ENCODE measurements at places on chromosomes 11 and 22.

DNA sequence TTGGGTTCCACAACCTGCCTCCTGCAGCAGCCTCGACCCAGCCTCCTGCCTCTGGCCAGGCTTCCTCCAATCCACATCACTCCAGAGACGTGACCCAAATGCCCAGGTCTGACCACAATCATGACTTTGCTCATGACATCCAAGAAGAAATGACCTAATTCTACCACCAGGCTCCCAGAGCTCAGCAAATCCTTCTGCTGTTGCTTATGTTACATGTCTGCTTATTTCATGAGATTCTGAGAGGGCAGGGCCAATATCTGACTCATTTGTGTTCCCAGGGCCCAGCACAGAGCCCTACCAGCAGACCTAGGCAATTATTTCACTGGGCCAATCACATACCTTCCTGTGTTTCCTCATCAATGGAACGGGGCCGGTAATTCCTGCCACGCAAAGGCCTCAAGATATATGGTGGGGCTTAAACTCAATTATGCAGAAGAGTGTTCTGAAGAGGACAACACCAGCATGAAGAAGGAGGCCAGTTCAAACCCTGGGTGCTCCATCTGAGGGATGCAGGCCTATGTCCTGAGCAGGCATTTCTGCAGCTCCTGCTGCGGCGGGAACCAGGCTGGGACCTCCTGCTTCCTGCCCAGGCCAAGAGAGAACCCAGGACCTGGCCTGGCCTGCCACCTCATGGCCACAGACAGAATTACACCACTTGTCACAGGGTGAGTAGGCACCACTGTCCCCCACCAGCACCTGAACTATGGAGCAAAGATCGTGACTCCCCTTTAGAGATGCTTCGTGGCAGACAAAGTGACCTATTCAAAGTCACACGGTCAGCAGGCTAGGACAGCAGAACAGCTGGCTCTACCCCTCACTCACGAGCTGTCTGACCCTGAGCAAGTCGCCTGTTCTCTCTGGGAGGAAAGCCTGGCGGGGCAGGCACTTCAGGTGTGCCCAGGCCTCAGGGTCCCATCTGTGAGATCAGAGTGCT, 5.9 kb downstream of the CENPM start:
- DNase-seq = peak; percentile 88

GRCh38 chr11:3169255-3170043, 4.3 kb upstream of the OSBPL5 start:
- DNase-seq = no peak

GRCh38 chr11:35111161-35112055, 27.6 kb upstream of the CD44 start:
- no peak for DNase-seq

DNA sequence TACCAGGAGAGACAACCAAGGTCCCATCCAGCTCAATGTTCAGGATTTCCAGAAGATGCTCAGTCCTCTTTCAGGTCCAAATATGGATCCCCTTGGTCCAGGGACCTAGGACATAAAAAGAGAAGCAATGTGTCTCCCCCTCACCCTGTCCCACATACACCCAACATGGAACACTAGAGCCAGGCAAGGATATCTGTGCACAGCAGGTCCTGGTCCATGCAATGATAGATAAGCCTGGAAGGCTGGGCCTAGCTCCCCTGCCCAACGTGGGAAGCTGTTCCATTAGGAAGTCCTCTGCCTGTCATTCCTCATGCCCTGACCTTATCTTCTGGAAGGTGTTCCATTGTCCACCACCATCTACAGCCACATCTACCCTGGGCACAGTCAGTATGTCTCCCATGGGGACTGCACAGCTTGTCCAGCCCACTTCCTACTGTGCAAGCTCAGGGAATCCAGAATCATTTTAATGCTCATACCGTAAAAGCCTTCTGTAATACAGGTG, 1434.8 kb downstream of the TBC1D22A start:
- DNase-seq = no peak

Measured in CD4-positive, alpha-beta T cell treated with Interferon gamma for 1 hour (primary cell).